ENCODE measurements at places on chromosomes 2 and 18.

- no peak for DNase-seq
These were observed 2159.7 kb upstream of the PIK3C3 start for GRCh38 chr18:39795350-39795749.

DNA sequence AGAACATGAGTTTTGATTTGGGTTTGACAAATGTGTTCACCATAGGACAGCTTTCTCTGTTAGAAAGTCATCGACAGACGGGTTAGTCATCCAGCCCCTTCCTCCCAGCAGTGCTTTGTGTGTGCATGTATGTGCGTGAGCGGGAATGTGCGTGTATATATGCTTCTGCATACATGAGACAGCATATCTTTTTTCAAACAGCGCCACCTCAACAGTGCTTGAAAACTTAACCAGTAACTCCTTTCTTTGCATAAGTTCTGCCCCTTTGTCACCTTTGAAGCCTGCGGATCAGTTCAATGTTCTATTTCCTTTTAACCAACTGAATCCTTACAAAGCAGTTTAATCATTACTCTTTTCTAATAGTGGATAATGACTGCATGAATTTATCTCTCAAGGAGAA is 351.4 kb downstream of the LPIN1 start:
- DNase-seq = no peak

GRCh38 chr18:54129448-54130067 is 94.9 kb downstream of the MBD2 start:
- no peak for DNase-seq

DNA sequence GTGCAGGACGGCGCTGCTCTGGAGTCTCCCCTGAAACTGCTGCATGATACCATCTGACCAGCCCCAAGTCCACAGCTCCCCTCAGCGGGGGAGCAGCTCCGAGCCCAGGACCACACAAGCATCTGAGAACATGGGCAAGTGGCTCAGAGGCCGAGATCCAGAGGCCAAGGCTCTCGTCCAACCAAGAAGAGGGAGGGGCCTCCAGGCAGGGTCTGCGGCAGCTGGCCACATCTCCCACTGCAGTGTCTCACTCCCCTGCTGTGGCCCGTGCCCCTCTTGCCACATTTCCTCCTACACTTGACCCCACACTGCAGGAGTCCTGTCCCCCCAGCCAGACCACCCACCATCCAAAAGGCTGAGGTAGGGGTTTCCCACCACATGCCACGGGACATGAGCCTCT is 50.2 kb downstream of the TFCP2L1 start:
- no peak for DNase-seq

- no peak for DNase-seq
These were observed 1.8 kb downstream of the LCLAT1 start for GRCh38 chr2:30448866-30449265.

GRCh38 chr2:130351711-130352110 is 4.1 kb upstream of the PTPN18 start:
- no peak for DNase-seq

DNA sequence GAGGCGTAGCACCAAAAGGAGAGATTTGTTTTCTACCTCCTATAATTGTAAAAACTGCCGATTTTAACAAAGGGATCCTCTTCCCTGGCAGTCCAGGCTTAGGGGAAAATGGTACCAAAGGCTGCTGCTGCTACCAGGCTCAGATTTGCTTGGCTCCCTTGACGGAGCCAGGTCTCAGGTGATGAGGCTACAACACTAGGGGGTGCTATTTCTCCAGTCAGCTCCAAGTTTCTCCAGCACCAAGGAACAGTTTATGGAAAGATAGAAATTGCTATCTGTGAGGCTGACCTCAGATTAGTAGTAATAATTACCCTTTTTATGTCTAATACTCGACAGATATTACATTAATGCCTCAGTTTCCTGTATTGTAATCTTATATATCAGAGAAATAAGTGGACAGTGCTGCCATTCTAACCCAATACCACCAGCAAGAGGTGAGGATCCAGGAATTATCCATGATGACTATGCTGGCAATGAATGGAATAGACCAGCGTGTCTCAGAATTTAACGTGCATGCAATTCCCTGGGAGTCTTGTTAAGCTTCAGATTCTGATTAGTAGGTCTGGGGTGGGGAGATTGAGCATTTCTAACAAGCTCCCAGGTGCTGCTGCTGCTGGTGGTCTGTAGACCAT is 111.3 kb downstream of the ESCO1 start:
- no peak for DNase-seq

GRCh38 chr2:2044269-2045057 is 286.6 kb downstream of the MYT1L start:
- no peak for DNase-seq

DNA sequence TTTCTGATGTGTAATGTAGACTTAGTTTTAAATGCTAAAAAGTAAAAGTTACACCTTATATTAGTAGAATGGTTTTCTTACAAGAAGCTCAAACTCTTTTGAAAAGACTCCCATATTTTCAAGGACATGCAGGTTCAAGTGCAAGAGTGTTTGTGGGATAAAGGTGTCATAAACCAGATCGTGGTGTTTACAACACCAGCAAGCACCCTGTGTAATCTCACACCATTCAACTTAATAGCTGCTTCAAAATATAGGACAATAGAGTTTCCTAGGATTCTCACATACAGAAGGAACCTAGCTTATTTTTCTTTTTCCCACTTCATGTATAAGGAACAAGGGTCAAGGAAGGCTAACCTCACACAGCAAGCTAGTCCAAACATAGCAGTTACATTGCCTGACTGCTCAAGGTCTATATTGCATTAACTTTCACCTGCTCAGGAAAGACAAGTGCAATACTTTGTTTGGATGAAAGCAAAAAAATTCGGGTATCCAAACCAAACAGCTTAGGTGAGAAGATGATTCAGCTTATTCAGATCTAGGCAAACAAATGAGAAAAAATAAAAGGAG is 172.3 kb downstream of the IKZF2 start:
- DNase-seq = no peak

- peak; percentile 11 for DNase-seq
These were observed 64.3 kb downstream of the BABAM2 start for GRCh38 chr2:27954771-27955383.

- no peak for DNase-seq
These were observed 9.3 kb upstream of the KCNJ3 start for GRCh38 chr2:154689158-154689557.

DNA sequence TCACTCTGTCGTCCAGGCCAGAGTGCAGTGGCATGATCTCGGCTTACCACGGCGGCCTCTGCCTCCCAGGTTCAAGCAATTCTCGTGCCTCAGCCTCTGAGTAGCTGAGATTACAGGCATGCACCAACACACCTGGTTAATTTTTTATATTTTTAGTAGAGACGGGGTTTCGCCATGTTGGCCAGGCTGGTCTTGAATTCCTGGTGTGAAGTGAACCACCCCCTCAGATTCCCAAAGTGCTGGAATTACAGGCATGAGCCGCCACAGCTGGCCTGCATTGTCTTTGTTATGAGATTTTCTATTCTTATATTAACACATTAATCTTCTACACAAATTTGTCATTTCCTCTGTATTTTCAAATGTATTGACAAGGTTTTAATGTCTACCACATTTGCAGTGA is 75.2 kb downstream of the SEPTIN10 start:
- DNase-seq = no peak

DNA sequence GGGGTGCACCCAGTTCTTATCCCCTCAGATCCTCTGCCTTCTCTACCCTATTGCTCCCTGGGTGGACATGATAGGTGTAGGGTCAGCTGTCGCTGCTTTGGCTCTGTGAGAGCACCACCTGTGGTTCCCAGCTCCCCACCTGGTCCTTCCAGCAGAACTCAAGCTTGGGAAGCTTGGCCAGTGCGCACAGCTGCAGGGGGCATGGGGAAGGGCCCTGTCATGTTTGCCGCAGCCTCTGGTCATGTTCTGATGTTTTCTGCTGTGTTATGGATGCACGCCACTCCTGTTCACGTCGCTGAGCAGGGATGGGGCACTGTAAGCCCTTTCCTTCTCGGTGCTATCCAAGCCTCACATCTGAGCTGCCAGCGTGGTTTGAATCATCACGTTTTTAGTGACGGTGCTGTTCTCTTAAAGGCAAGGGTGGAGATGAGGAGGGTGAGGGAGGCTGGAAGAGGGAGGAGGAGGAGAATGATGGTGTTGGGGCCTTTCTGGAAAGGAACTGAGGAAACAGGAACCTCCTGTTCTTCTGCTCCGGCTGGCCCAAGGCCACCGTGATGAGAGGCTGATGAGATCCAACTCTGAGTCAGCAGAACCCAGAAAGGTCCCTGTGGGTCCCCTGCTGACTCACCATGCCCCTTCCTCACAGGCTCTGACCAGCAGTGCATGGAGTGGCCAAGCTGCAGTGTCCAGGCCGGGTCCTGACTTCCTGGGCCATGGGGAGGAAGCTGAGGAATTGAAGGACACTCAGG is 78.0 kb downstream of the LIPG start:
- no peak for DNase-seq

DNA sequence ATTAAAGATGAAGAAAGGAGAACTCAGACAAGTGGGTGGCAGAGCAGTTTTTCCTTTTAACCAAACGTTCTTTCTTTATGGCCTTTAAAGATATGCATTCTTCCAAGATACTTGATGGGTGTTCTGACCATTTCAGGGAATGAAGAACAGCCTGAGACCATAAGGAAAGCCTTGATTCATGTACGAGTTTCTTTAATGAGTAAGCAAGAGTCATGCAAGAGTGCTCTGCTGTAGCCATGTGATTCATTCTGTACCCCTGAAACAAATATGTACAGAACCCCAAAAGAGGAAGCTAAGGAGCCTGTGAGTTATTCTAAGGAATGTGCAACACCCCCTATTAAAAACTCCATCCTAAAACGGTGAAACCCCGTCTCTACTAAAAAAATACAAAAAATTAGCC is 372.8 kb downstream of the MTX2 start:
- no peak for DNase-seq

DNA sequence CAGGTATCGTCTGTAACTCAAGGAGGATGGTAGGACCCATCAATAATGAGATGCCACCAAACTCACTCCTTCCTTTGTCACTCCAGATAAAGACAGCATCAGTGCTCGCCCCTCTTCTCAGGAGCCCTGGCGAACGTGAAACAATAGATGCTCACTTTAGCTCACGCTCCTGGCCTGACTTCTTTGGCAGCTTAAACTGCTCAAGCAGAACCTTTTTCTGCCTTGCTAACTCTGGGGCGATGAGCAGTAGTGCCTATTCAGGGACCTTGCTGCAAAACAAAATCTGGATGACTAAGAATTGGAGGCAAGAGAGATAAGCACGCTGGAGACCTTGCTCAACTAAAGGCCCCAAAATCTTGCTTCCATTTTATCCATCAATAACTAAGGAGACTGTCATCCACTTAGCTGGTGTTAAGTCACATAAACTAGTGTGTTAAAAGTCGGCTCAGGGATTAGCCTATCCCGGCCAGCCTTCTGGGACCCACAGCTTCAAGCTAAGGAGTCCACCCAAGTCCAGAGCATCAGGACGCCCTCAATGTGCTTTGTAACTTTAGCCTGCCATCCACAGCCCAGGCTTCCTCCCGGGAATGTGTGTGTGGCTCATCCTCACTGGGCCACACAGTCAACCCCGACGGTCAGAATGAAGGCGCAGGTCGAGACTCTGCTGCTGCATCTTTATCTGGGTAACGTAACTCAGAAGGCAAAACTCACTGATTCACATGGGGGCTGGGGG is 38.9 kb downstream of the ZNF516 start:
- DNase-seq = no peak

DNA sequence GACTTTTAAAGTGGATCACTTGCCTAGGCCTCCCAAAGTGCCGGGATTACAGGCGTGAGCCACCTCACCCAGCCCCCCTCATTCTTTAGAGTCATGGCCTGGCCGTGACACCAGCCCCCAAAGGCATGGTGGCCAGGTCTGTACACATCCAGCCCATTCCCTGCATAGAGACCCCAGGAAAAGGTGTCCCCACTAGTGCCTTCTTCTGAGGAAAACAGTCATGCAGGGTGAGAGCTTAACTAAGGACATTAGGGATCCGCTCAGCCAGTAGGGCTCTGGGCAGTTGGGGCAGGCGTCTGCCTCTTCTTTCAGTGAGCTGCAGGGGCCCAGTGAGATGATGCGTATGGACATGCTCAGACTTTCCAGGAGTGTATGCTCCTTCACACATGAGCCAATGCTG is 5.7 kb upstream of the AMER3 start:
- no peak for DNase-seq

DNA sequence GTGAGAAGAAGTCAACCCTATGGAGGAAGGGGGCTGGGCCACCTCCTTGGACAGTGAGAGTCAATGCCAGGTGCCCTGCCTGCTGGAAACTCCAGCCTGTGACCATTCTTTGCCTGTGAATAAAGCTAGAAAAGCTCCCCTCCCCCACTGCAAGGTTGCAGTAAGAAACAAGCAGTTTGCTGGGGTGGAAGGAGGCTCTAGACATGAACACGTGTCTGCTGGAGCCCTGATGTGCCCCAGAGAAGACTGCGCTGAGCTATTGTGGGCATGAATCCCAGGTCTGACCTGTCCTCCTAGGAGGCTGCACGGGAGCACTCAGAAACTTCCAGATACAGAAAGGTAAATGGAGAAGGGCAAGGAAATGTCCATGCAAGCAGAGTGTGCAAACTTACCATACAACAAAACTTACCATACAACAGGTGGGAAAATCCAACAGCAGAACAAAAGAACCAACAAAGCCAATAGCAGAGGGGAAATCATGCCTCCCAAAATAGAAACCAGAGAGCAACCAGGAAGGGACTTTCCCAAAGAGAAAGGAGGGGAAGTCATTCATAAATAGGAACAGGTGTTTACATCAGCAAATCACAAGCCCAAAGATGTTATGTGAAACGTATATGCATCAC is 278.7 kb downstream of the BCL2 start:
- DNase-seq = no peak

GRCh38 chr2:213627835-213628460 is 343.7 kb downstream of the SPAG16 start:
- DNase-seq = no peak

DNA sequence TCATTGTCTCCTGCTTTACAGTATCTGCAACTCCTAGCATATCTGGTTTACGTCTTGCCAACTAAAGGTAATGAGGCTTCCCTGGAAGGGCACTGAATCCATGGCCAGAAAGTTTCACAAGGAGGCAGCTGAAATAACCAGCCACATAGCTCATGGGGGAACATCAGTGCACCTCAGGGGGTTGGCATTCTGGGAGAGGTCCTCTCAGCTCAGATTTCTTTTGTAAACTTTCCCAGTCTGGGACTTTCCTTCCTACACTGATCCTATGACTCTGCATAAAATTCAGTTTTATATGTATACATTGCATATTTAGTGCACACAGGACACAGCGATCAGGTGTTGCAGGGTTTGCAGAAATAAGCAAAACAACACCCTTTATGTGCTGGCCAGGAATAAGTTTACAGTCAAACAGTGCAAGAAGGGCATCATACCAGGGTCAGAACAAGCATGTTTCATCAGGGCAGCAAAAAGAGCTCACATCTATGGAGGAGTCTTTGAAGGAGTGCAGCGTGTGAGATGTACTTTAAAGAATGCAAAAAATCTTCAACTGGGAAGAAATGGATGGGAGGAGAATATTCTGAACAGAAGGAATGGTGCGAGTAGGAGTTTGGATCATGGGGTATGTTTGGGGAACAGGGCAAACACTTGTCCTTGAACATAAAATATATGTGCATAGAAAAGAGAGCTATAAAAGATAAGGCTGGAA is 240.6 kb upstream of the RAB12 start:
- no peak for DNase-seq

Measured in activated naive CD8-positive, alpha-beta T cell treated with anti-CD3 and anti-CD28 coated beads, Interleukin-2, amount 50 U/mL, for 16 hours (primary cell).